ENCODE measurements at places on chromosomes 6 and 20.

DNA sequence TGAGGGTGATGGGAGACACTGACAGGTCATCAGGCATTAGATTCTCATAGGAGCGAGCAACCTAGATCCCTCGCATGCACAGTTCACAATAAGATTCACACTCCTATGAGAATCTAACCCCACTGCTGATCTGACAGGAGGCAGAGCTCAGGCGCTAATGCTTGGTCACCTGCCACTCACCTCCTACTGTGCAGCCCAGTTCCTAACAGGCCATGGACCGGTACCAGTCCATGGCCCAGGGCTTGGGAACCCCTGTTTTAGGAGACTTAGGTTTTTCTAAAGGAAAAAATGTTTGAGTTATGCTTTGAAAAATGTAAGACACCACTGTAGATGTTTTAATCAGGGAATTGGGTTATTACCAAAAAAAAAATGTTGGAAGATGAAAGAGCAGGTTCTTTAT lies 6.7 kb downstream of the HLA-E start:
- DNase-seq: no peak

- DNase-seq: no peak
These were observed 97.0 kb downstream of the SLC23A2 start for GRCh38 chr20:4904127-4904860.

- no peak for DNase-seq
These were observed 87.7 kb downstream of the SGK1 start for GRCh38 chr6:134230087-134230700.

DNA sequence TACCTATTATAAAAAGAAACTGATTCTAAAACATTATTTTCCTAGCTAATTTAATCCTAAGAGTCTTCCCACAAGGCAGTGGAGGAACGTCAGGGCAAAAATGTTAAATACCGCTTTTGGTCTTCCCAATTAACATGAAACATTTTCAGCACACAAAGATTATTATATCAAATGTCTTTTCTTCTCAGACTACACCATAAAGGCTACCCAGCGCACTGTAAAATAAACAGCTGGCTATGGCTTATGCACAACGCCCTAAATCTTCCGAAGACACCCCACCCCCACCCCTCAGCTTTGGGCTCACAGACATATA lies 1.0 kb downstream of the NUDT3 start:
- no peak for DNase-seq

GRCh38 chr6:29483186-29483585 lies 4.6 kb downstream of the MAS1L start:
- no peak for DNase-seq

DNA sequence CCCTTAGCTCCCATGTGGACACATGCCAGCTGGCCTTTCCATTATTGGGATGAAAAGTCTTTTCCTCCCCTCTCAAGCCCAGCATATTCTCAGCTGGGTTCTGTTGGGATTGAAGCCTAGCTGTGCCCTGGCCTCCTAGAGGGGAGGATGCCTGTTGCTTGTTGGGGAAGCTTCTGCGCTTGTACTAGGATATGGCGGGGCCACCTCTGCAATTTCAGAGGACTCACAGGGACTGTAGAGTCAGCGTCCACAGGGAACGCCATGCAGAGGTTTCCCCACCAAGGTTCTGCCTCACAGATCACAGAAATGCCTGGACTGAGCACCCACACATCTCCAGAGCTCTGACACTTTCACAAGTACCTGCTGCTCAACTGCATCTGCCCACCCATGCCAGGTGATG lies 288.7 kb upstream of the FOXQ1 start:
- no peak for DNase-seq

DNA sequence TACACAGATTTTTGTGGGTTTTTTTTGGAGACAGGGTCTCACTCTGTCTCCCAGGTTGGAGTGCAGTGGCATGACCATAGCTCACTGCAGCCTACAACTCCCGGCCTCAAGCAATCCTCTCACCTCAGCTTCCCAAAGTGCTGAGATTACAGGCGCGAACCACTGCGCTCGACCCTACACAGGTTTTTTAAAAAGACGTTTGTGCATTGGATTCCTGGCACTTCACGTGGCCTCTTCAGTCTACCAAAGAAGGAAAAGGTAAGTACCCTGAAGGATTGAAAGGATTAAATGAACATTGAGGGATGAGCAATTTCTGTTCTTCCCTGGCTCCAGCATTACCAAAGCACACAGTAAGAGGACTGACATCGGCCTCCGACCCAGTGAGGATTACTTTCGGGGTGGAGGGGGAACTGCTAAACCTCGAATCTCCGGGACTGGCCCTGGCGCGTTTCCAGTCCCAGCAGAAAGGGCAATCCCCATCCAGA lies 556 bp upstream of the YWHAB start:
- DNase-seq: no peak

- no peak for DNase-seq
These were observed 575 bp upstream of the CNR1 start for GRCh38 chr6:88166493-88167351.

Data from activated T-helper 1 cell treated with Interleukin-2 at 50 U/mL for 16 hours (primary cell).